ENCODE measurements at places on chromosomes 7 and 10. TPM values are rescaled to one million over a fixed set of nuclear protein-coding genes. Genes with fewer than 3 reads are reported as not detected.
A peak's percentile ranks its signal among the peaks of the same experiment; 100 is the strongest.

MYOZ1 gene
- total RNA-seq = 2.3 TPM

SPDYE5 gene
- not detected for total RNA-seq

DNA sequence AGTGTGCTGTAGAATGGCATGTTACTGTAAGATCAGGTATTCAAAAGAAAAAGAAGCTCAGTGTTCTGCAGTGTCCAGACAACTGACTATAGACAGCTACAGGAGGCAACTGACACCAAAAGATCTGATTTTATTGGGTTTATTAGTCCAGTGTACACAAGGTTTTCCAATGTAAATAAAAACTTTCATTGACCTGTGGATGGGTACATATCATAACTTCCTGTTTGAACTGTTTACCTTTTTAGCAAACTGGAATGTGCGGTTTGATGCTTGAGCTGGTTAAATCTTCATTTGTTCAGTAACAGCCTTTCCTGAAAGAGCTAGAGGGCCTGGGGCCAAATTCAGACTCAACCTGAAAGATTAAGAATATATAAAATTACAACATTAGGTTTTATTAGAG, 172.6 kb upstream of the SP8 start:
- no peak for DNase-seq
- no peaks in the 10 kb centered on the region for H3K36me3 ChIP-seq
- H3K27ac ChIP-seq = no peak overlapping the region
- H3K4me3 ChIP-seq = no peak overlapping the region
- no peaks in the 10 kb centered on the region for H3K4me1 ChIP-seq
- no peaks in the 10 kb centered on the region for H3K27me3 ChIP-seq

SHH gene
- not detected for total RNA-seq

- H3K27me3 ChIP-seq = no peaks in the 10 kb centered on the region
- no peak overlapping the region for H3K4me3 ChIP-seq
- no peaks in the 10 kb centered on the region for H3K4me1 ChIP-seq
- DNase-seq = no peak
- no peaks in the 10 kb centered on the region for H3K36me3 ChIP-seq
- no peak overlapping the region for H3K27ac ChIP-seq
Measured at GRCh38 chr7:156652886-156653568, 12.5 kb downstream of the RNF32 start.

DNA sequence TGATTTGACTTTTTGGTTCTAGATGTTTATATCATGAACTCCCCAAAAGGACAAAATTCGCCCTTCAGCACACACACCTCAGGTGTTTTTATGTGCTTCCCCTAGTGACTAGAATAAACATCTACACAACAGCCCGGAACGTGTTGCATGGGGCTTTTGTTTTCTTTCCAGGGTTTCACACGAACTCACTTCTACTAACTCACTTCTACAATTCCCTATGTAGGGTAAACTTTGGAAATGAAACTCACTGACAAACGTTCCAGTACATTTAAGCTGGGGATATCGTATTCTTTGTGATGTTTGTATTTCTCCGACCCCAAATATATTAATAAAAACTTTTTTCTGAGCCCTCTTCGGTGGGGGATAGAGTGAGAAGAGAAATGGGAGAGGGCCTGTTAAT, 1.4 kb downstream of the TRA2A start:
- H3K4me1 ChIP-seq = peaks cover 49% of the 10 kb centered on the region
- no peaks in the 10 kb centered on the region for H3K27me3 ChIP-seq
- no peak for DNase-seq
- H3K4me3 ChIP-seq = peak overlapping the region; percentile 98
- H3K36me3 ChIP-seq = no peaks in the 10 kb centered on the region

KMT2E gene
- 81.3 TPM for total RNA-seq

- H3K4me3 ChIP-seq = no peak overlapping the region
- H3K4me1 ChIP-seq = no peaks in the 10 kb centered on the region
- no peak overlapping the region for H3K27ac ChIP-seq
- no peaks in the 10 kb centered on the region for H3K36me3 ChIP-seq
- no peak for DNase-seq
Measured at GRCh38 chr10:116265686-116266085, 7.3 kb downstream of the GFRA1 start.

GRCh38 chr7:108413782-108414492, 42.3 kb downstream of the NRCAM start:
- no peaks in the 10 kb centered on the region for H3K36me3 ChIP-seq
- no peak for DNase-seq
- no peaks in the 10 kb centered on the region for H3K27me3 ChIP-seq
- H3K4me1 ChIP-seq = no peaks in the 10 kb centered on the region

CPA4 gene
- 6.0 TPM for total RNA-seq

- no peaks in the 10 kb centered on the region for H3K27me3 ChIP-seq
- no peak overlapping the region for H3K27ac ChIP-seq
- H3K4me3 ChIP-seq = no peak overlapping the region
- no peaks in the 10 kb centered on the region for H3K36me3 ChIP-seq
Measured at GRCh38 chr7:100921039-100921438, 25.4 kb upstream of the ACHE start.

CHST3 gene
- 21.3 TPM for total RNA-seq
